ENCODE measurements at places on chromosomes 5 and 9. TPM values are rescaled to one million over a fixed set of nuclear protein-coding genes. Genes with fewer than 3 reads are reported as not detected.

DNA sequence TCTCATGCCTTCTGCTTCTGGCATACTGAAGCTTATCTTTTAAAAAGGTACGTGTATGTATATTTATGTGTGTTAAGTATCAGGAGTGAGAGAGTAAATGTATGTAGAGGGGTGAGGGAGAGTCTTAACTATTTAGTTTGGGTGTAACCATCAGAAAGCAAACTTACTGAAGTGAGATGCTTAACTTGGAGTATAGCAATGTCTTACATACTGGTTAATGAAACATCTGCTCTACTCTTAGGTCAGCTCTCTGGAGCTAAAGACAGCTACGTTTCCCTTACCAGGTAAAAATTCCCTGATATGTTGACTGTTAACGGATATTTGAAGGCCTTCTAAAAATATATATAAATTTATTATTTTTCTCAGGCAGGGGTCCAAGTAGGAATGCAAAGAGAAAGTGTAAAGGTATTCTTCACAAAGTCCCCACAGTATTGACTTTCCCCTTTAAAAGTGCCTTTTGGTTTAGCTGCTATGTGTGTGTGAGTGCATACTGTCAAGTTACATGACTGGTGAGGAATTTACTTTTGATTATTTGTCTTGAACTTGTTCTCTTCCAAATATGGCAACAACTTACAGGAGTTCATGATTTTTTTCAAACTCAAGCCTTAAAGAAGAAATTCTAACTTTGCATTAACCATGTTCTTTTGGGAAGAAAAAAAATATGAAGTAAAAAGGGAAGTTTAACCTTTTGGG lies 12.3 kb upstream of the C5orf24 start:
- no peak for DNase-seq

- DNase-seq, result no peak
Measured at GRCh38 chr5:69211200-69211599, 21.8 kb downstream of the CENPH start.

DNA sequence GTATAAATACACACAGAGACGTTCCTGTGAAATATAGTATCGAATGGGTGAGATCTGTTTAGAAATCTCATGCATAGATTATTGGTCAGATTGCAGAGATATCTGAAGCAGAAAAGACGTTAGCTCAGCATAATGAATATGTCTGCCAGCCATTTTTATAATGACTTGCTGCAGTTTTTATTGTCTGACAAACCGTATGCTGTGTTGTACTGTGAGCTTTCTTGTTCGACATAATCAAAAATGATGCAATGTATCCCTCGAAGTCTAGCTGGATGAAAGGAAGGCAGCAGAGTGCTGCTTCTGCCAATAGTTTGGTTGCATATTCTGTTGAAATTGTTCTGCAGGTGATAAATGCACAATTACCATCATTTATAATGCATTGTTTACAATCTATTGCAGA lies 514.9 kb upstream of the ARRDC3 start:
- no peak for DNase-seq

- DNase-seq, result no peak
Measured at GRCh38 chr9:86812616-86813015, 134.7 kb downstream of the GAS1 start.

The SMIM33 gene
- total RNA-seq, result not detected

The CDKN2B gene
- total RNA-seq, result under 0.01 TPM

The OR1J1 gene
- total RNA-seq, result not detected

The VCAN gene
- 269 TPM for total RNA-seq

Measured in frontal cortex (tissue), 4 donors.